Suppressor macrophage treated with lipopolysaccharide for 4 hours (primary cell): ENCODE measurements at places on chromosomes 7 and 10.

GRCh38 chr7:98286093-98286539 lies 4.6 kb downstream of the BRI3 start:
- DNase-seq = peak; percentile 97

- no peak for DNase-seq
Observed at GRCh38 chr10:131825150-131825848, 75.5 kb upstream of the PPP2R2D start.

- DNase-seq = no peak
Observed at GRCh38 chr10:43913676-43914235, 265.1 kb upstream of the ZNF32 start.

- DNase-seq = no peak
Observed at GRCh38 chr10:47323636-47324296, 1.5 kb downstream of the GDF2 start.

- no peak for DNase-seq
Observed at GRCh38 chr7:77262316-77262715, 62.7 kb upstream of the FGL2 start.
